ENCODE measurements at places on chromosomes 7 and 10.

- DNase-seq: no peak
Observed at GRCh38 chr7:12493863-12494686, 76.4 kb upstream of the SCIN start.

GRCh38 chr7:70352906-70353305, 754.6 kb downstream of the AUTS2 start:
- no peak for DNase-seq

DNA sequence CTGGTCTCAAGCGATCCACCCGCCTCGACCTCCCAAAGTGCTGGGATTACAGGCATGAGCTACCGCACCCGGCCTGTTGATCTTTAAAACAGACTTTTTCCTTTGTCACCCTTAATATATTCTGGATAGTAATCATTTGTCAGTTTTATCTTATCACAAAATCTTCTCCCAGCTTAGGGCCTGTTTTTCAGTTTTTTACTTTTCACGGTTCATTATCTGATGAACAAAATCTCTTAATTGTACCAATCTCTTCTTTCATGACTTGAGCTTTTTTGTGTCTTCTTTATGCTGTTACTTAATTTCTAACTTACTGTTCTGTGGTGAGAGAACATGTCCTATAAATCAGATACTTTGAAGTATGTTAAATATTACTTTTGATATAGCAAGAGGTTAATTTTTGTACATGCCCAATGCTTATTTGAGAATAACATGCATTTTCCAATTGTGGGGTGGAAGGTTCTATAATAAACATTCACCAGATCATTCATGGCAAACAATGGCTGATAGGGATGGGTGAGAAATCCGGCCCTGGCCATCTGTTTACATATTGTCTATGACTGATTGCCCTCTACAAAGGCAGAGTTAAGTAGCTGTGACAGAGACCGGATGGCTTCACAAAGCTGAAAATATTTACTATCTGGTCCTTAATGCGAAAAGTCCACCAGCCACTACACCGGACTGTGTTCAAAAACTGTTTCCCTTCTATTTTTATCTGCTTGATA, 5.3 kb downstream of the PAPOLB start:
- no peak for DNase-seq

DNA sequence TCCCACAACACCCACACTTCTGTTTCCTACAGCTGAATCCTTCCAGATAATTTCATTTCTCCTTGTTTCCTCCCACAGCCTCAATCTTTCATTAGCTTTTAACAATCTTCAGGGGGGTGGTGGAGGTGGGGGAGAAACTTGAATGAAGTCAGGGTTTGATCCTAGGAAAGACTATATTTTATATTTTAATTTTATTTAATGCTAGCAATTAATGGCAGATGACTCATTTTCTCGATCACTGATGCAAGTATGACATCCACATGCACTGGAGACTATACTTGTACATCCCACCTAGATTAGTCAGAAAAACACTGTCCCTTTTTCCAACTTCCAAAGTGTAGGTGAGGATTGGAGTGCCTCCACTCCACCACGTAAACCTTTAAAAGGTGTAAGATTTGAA, 1181.3 kb upstream of the AUTS2 start:
- DNase-seq: no peak

GRCh38 chr7:83060218-83060617, 102.5 kb downstream of the PCLO start:
- no peak for DNase-seq

DNA sequence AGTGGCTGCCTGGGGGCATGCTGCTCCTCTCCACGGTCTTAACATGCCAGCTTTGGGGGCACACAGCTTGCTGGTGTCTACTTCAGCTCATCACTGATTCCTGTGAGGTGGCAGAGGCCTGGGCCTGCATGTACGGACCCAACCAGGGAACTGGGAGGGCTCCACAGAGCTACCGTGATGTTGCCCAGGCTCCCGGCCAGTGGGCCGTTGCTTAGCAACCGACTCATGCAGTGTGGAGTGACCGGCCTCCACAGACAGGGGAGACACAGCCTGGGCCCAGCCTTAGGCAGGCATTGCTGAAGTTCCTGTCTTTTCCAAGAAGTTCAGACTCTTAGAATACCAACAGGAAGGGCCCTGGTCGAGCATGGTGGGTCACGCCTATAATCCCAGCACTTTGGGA, 25.8 kb upstream of the SH2B2 start:
- no peak for DNase-seq

DNA sequence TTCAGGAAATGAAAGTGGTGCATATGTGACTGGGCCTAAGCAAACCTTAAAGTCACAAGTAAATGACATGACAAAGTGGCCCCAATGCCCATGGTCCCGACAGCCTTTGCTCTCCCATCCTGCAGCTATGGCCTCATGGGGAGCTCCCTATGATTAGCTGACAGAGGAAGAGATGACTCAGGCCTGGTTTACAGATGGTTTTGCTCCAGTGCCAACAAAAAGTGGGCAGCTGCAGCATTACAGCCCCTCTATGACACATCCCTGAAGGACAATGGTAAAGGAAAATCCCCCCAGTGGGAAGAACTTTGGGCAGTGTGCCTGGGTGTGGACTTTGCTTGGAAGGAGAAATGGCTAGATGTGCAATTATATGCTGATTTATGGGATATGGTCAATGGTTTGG, 105.1 kb upstream of the ADCY1 start:
- no peak for DNase-seq
